ENCODE measurements at places on chromosomes 3 and 15.

DNA sequence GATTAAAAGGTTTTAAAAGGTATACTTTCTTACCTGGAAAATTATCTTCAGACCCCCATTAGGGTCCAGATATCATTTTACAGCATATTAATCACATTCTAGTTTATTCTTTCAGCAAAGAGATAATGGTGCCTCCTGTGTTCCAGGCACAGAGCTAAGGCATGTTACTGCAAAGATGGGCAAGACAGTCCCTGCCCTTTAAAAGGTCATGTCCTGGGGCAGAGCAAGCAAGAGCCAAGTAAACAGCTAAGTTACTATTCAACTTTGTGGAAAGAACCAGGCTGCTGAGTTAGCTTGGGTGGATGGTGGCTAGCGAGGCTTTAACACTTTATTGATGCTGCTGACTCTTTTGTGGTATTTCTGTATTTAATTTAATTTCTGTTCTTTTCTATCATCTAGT is 75.0 kb downstream of the LRRC28 start:
- no peak for DNase-seq

DNA sequence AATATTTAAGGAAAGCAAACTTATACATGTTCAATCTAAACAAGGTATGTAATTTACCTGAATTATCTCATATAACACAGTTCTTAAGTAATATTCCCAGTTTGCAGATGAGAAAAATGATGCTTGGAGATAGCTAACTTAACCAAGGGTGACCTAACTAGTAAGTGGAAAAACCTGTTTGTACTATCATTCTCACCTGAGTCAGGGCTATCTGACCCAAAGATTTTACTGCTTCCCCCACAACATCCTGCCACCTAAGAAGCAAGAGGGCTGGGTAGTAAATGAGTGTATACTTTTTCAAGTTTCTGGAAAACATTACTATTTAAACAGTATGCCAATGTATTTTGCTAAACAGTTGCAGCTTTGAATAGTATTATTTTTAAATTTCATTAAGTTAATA is 10.6 kb downstream of the TP63 start:
- no peak for DNase-seq

DNA sequence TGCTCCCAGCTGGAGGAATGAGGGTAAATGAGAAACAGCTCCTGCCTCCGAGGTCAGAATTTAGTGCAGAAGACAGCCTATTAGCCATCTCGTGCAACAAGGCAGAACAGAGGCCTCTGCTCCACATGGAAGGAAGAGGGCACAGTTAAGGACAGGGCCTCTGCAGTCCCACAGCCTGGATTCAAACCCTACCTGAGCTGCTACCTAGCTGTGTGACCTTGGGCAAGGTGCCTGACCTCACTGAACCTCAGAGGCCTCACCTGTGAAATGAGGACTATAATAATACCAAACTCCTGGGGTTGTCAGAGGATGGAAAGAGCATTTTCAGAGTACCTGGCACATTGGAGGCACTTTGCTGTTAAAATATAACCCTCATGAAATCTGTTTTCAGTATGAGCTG is 285.7 kb upstream of the CTNNB1 start:
- DNase-seq = no peak

DNA sequence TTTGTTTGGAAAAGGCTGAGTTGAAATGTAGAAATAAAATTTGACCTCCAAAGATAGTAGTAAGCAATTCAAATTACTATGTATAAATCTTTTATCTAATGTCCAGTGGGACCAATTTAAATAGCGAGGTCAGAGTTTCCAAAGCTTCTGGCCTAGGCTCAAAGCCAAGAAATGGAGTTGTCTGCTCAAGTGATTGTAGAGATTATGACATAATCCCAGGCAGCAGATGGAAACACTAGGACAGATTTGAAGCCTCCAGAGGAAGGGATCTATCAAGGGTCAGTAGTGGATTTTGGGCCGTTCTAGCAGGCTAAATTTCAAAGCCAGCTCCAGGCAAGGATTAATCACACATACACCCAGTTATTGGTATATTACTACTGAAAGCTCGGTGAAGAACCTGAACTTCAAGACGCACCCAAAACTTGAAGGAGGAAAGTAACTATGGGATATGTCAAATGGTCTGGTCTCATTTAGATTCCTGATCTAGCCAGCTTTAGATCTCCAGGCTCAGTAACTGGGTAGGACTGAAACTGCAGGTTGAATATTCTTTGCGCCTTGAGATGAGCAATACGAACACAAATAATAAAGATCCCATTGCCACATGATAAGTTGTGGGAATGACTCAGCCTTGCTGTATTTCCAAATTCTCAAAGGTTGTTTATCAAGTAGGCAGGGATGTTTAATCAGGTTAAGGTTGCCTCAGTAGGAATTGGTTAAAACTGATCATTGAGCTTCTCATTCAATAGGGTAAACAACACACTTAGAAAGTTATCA is 30.9 kb upstream of the ARRDC4 start:
- DNase-seq = no peak

- no peak for DNase-seq
Observed at GRCh38 chr15:40274350-40275274, 8.3 kb downstream of the ANKRD63 start.

GRCh38 chr15:52649686-52650085 is 29.5 kb downstream of the ATOSA start:
- DNase-seq = no peak

GRCh38 chr15:74165461-74165860 is 8.0 kb upstream of the ISLR start:
- DNase-seq = no peak

DNA sequence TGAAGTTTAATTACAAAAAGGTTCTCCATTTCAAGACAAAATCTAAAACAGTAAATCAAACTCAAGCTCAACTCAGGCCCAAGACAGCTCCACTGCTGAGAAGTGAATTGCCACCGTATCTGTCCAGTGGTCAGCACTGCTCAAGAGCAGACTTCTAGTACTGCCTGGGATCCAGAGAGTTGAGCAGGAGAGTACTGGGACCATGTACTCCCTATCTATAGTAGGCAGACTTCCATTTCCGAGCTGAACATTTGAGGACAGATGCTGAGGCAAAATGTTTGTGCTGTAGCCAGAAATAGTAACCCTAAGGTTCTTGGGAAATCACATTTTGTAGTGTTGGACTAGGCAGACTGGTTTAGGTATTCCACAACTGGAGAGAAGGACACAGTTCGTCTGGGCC is 44.1 kb downstream of the MRPL3 start:
- DNase-seq = no peak

DNA sequence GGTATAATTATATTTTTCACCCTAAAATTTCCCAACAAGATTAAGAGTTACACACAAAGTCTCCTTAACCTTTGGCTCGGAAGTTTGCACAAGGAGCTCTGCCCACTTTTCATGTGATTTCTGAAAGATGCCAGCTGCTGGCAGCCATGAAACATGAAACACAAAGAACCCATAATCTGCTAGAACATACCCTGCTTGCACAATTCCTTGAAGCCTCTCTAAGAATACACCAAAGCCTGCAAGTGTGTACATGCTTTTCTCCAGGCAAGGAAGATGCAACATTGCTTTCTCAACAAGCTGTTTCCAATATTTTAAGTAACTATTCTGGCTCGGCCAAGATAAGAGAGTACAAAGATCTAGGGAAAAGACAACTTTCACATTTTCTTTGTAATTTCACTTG is 182.0 kb upstream of the WNT5A start:
- DNase-seq = no peak

- DNase-seq = no peak
Observed at GRCh38 chr3:136332302-136332701, 82.2 kb downstream of the PCCB start.

- DNase-seq = no peak
Observed at GRCh38 chr3:8900869-8901268, 62.4 kb downstream of the RAD18 start.

- DNase-seq = no peak
Observed at GRCh38 chr15:81783586-81783985, 262.2 kb downstream of the MEX3B start.

DNA sequence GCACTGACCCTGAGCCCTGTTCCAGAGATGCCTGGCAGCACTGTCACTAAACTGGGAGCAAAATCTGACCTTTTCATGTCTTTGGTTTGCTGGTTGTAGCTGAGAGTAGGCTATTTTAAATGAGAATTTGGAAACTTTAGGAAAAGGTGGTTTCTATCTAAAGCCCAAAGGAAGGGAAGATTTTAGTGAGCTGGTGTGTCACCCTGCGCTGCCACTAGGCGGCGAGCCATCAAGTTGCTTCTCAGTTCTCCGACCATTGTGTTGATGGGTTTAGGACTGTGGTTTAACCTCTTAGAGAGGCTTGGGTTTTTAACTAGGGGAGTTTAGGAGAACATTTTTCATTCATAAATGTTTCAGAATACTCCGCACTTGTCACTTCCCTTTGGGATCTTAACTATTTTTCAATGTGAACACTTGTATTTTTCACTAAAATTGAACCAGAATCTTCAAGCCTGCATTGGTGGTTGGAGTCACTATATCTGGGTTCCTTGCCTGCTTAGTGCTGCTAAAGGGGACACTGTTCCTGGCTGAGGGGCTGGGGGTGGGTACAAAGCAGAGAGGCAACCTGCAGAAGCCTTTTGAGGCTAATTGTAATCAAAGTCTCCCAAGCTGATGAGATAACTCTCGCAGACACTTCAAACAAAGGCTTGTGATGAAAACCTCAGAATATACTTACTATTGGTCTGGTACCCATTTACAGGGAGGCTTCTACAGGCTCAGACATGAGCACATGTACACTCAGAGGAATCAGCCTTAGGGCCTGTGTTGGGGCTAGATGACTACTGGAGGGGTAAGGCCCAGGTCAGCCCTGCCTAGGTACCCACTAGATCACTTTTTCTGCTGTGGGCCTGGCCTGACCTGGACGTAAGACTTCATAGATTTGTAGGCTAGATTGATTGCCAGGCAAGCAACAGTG is 16.8 kb downstream of the EXOSC7 start:
- DNase-seq = no peak

GRCh38 chr3:130850044-130850797 is 43.7 kb upstream of the ATP2C1 start:
- peak; percentile 44 for DNase-seq

DNA sequence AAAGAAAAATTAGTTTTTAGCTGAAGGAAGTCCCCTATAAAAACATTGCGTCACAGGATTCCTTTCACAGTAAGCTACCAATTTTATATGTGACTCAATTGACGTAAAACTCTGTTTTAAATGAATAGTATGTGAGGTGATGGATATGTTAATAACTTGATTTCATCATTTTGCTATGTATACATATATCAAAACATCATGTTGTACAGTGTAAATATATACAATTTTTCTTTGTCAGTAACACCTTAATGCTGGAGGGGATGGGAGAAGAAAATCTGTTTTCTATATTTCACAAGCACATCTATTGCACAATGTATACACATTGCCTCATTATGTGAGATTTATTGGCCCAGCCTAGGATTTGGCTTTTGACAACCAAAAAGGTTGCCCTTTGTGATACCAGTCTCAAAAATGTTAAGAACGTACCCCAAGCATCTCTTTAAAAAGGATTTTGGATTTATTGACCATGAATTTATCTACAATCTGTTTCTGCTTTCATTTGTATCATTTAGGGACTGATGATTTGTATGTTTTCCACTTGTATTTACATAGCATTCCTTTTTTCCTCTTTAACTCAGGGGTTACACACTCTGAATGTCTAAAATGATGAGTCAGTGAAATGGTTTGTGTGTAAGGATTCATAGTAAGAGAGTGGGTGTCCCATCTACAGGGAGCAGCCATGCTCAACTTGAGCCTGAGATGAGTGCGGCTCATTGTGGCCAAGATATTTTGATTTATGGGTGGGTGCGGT is 62.6 kb downstream of the CRTC3 start:
- peak; percentile 14 for DNase-seq

DNA sequence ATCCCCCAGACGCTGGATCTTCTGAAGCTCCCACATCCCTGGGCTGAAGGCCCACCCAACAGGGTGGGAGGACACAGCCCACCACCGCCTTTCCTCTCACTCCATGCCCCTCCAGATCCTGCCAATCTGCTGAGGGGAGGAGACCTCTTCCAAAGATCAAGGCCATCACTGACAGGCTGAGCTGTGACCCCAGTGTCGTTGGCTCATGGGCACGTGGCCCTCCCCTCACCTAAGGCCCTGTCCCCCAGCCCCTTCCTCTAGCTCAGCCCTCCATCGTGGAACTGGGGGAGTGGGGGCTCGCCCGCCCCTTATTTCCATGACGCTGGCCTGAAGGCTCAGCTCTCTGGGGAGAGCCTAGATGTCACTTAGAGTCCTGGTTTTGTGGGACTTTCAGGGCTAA is 10.4 kb downstream of the C3orf18 start:
- no peak for DNase-seq

GRCh38 chr15:101578443-101578894 is 73.7 kb downstream of the TM2D3 start:
- no peak for DNase-seq

DNA sequence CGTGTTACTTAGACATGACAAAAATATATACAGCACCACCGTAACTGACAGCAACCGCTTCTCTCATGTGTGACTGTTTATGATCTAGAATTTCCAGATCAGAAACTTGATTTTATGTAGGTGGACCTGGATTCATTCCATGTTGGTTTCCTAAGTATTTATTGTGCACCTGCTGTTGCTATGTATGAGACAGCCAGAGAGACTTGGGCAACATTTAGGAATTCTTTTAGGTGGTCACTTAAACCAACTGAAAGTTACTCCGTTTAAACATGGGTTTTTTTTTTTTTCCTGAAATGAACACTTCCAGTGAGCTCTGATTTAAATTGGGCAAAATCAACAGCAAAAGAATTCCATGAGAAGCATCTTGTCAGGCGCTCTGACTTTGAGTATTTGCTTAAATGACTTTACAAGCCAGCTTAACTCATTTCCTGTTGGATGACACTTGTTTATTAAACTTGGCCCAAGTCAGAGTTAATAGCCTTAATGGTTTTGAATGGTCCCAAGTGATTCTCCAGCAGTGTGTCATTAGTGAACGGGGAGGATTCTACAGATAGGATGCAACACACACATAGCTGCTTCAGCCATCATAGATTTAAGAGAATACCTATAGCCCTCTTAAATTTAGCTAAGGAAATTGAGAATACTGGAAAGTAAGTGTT is 31.8 kb downstream of the MITF start:
- DNase-seq = no peak

DNA sequence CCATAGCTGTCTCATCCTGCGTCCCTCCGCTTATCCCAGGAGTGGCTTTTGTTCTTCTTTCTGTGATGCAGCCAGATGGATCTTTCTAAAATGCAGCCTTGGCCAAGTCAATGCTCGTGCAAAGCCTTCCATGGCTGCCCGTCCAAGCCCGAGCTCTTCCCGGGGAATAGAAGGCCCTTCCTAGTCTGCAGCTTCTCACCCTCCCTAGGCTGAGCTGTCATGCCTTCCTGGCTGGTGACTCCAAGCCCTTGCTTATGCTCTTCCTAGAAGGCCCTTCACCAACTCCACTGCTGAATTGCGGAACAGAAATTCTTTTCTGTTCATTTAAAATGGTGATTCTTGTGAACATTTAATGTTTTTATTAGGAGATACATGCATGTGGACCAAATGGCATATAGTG is 95.9 kb downstream of the SMAD6 start:
- no peak for DNase-seq

- DNase-seq = no peak
Observed at GRCh38 chr3:132009241-132009640, 25.6 kb downstream of the CPNE4 start.

- no peak for DNase-seq
Observed at GRCh38 chr3:171393032-171393744, 67.0 kb downstream of the TNIK start.

- no peak for DNase-seq
Observed at GRCh38 chr15:56653107-56653506, 80.2 kb downstream of the ZNF280D start.
